ENCODE measurements at places on chromosomes 1 and 21.

DNA sequence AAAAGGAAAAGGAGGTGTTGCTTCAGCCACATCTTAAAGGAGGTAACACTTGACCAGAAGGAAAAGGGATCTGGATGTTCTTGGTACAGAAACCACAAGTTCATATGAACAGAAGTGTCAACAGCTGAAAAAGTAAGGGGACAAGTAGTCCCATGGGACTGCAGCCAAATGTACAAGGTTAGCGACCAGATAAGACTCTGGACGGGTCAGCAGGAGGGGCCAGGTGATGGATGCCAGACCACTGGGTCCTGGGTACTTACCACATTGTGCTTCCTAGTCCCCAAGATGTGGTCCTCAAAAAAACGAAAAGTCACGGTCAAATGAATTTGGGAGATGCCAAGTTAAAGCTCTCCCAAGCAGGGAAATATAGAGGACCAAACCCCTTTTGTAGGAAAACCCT is 16.6 kb upstream of the BMP8A start:
- DNase-seq = no peak

DNA sequence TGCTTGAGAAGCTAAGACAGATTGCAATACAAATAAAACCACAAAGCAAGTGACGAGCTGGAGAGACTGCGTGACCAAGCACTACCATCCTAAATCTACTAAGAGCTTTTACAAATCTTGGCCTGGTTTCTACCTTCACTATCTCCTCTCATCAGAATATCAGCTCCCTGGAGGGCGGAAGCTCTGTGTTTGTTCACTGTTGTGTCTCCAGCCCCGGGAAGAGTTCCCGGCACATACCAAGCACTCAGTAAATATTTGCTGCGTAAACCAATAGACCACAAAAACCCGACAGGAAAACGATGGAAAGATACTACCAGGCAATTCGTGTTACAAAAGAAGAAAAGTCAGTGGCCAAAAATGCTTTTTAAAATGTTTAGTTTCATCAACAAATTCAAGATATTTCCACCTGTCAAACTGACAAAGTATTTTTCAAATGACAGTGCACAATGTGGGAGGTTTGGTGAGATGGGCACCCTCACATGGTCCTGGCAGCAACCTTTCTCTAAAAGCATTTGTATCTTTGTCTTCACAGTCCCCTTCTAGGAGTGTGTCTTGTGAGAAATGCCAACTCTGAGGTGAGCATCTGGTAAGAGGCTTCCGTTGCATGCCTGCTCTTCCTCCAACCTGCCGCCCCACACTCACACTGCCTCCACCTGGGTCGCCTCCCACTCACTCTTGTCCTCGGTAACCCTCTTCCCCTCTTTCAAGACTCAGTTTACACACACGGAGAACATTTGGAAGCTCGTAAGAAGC is 34.7 kb downstream of the SLC1A7 start:
- DNase-seq = peak; percentile 86

GRCh38 chr1:7916501-7916830 is 24.2 kb downstream of the TNFRSF9 start:
- no peak for DNase-seq

DNA sequence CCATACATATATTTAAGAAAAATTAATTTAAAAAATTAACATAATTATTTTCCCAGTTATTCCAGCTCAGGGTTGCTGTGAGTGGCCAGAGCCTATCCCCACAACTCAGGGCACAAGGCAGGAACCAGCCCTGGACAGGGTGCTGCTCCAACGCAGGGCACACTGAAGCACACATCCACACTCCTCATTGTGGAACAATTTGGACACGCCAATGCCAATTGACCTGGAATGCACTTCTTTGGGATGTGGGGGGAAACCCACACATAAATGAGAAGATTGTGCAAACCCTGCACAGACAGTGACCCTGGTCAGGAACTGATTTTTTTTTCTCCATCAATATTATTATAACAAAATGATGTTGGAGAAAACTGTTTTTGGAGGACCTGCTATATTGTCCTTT is 23.4 kb downstream of the SAMSN1 start:
- no peak for DNase-seq

DNA sequence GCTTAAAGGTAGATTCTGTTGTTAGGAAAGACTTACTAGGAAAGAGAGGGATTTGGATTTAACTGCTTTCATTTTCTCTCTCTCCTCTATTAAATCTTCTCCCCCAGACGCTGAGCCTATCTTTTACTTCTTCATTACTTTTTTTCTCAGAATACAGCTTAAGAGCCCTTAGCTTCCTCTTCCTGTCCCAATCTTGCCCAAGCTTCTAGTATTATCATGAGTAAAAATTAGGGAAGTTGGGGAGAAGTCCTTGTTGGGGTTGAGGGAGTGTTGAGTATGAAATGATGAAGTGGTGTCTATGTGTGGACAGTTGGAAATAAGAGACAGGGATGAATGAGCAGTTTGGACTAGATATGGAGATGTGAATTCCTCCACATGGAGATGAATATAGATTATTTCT is 35.0 kb downstream of the ACP6 start:
- no peak for DNase-seq

GRCh38 chr21:21929789-21930188 is 931.6 kb downstream of the NCAM2 start:
- no peak for DNase-seq

Measured in HuH-7.5 (cell line).